Epithelial cell of prostate (primary cell): ENCODE measurements at places on chromosomes 6 and 20.
A peak's percentile ranks its signal among the peaks of the same experiment; 100 is the strongest.

- no peak for DNase-seq
Observed at GRCh38 chr6:170004585-170005210, 253.3 kb downstream of the ERMARD start.

DNA sequence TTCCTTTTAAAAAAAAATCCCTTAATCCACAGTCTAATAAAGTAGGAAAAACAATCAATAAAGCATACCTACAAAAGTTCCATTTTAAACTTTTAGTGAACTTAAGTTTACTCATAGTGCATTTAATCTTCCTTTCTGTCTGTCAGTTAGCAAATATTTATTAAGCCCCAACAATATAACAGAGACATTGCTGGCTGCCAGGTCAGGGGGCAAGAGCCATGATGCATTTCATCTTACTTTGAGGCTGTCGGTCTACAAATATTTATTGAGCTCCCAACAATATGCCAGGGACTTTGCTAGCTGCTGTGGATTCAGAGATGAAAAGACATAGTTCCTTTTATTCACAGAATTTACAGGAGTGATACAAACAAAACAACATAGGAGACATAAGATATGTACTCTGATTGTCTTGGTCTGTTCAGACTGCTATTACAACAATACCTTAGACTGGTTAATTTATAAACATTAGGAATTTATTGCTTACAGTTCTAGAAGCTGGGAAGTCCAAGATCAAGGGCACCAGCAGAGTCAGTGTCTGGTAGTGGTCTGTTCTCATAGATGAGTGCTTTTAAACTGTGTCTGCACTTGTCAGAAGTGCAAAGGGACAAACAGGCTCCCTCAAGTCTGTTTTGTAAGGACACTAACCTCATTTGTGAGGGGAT is 118.6 kb downstream of the PLCB1 start:
- DNase-seq = no peak

DNA sequence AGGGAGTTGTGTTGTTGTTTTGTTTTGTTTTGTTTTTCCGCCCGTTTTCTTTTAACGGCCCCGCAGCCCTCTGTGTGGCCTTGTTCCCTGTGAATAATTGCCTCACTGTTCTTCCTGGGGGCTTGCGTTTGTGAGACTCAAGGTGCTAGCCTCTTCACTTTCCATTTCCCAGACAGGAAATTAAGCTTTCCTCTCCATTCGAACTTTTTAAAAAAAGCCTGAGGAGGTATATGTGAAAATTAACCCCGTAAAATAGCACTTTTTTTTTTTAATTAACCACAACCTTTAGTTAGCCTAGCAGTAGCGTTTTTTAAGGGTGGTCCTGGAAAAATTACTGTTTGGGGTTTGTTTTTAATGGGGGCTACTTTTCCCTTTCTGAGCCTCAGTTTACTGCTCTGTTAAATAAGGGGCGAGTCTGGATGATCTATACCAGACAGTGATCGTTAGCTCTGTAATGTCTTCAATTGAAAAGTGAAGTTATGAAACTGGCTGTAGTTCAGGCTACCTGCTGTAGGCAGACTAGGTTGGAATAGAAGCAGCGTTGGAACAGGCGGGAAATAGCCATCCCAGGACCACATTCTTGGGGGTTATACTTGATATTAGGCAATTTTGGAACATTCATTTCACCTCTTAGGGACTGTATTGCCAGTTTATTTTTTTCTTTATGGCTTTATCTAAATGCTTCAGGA is 1.7 kb downstream of the STX16 start:
- DNase-seq = no peak

DNA sequence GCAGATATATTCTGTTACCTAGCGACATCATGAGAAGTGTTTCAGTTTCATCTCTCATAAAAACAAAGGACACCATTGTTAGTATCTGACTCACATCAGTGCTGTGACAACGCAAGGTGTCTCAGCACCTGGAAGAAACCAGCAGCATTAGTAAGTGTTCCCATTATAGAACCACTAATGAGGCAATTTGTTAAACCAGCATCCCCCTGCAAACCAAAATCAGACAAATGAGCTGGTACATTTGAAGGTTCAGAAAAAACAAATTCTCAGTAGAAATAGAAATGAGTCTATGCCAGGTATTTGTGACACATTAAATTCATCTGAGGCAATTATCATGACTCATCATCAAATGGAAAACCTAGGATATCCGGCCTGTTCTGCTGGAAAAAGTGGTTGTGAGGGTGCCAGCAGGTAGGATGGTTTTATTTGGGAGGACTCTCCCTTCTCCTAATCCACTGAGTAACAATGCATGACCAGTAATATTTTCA is 151.7 kb downstream of the TMEM200A start:
- DNase-seq = peak; percentile 81

DNA sequence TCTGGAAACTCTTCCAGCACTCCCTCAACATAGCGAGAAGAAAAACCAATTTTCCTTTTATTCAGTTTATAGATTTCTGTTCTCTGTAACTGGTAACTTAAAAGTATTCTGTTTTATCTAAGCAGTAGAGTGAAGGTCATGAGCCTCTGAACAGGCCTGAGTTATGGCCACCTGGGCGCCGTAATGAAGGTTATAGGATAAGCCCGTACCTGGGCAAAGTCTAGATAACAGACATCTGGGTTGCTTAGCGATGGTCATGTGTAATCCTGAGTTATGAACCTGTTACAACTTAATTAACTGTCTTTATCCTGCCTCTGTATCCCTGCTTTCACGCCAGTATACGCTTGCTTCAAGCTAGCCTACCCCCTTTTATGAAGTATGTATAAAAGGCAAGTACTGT is 13.0 kb upstream of the FAM217A start:
- no peak for DNase-seq

DNA sequence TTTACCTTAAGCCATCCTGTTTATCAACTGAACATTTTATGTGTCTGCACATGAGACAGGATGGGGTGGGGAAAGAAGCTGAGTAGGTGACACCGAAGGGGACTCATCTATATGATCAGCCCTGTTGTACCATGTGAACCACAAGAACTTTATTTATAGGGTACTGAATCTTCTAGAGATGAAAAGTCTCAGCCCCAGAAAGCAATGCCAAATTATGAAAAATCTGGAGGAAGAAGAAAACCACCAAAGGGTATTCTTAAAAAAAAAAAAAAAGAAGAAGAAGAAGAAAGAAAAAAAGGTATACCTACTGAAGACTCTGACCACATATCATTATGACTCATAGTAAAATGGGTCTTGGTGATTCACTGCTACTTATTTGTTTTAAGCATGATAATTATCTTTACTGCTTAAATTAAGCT is 39.8 kb upstream of the HBS1L start:
- DNase-seq = peak; percentile 26

DNA sequence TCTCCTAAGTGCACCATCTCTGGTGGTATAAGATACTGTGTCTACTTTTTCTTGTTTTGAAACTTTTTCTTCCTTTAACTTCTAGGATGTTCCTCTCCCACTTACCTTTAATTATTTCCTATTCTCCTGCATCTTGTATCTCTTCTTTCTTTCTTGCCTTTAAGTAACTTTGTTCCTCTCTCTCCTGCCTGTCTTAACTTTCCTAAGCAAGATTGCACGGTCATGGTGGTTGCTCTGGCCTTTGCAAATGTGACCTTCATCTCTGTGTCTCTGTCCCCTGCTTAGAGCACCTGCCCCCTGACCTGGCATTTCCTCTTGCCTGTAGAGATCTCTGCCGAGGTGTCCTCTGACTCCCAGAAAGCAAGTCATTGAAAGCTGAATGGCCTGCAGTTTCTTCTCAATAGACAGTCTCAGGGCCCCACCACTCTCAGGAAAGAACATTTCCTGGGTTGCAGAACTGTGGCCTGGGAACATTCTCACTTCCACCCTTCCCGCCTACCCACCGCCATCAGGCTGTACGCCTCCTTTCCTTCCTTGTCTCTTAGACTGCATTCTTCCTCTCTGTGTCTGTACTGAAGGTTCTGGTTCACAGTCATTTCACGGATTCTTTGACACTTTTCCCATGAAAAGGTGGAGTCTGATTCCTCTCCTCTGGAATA is 12.8 kb downstream of the ZDHHC14 start:
- DNase-seq = no peak

DNA sequence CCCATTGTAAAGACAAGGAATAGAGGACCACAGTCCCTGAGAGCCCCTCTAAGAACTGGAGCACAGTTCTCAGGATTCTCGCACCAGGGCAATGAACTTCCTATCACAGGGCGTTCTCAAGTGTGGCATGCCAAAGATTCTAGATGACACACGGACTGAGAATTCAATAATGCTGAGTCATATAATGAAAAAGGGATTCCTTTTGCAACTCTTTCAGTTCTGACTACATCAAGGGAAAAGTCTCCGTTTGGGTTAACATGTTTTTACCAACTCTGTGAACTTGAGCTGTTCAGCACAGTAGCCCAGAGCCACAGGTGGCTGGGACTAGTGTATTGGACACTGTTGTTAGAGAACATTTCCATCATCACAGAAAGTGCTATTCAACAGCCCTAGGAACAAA is 3.4 kb downstream of the MED20 start:
- peak; percentile 60 for DNase-seq

- DNase-seq = no peak
Observed at GRCh38 chr20:33791959-33792597, 19.1 kb upstream of the CHMP4B start.

GRCh38 chr6:100296810-100297544 is 167.7 kb downstream of the SIM1 start:
- DNase-seq = peak; percentile 69

DNA sequence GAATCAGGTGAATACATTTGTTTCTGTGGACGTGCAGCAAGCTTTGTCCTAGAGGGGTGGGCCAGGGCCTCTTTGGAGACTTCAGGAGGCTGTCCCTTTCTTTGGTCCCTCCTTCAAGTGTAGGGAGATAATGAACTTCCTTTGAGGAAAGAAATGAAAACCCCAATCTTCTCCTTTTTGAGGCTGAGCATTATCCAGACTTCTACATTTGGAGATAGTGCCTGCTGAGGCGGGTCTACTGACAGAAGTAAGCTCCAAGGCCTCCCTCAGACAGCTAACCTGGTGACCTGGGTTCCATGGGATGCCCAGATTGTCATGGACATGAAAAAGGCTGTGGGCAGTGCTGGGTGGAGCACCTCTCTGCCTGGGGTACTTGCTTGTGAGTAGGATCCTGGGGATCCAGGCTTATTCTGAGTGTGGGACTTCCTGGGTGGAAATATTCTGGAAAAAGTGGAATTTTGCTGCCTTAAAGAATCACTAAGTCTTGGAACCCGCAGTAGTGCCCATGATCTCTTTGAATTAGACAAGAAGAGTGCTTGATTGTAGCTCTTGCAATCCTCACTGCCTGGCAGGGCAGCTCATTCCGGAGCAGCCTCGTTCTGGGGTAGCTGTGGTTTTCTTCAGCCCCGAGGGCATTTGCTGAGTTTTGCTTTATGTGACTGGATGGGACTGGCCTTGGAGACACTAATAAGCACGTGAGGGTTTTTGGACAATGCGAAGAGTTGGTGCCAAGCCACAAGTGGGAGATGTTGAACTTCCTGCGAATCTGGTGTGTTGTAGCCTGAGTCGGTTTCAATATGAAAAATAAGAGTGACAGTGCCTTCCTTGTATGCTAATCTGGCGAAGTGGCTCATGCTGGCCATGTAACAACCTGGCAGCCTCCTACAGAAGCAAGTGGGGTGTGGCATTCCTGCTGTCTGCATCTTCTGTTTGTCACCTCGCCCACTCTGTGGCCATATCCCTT is 28.1 kb downstream of the SNRNP48 start:
- DNase-seq = peak; percentile 80
